ENCODE measurements at places on chromosomes 2 and 18. TPM values are rescaled to one million over a fixed set of nuclear protein-coding genes. Genes with fewer than 3 reads are reported as not detected.
A peak's percentile ranks its signal among the peaks of the same experiment; 100 is the strongest.

The LRATD1 gene
- 11.2 TPM for total RNA-seq

The FZD7 gene
- 60.7 TPM for total RNA-seq

The REG3A gene
- total RNA-seq = not detected

The PTPRN gene
- total RNA-seq = 2.1 TPM

The FER1L5 gene
- not detected for total RNA-seq

The CTAGE1 gene
- not detected for total RNA-seq

The MAIP1 gene
- 14.6 TPM for total RNA-seq

The PPP1R1C gene
- total RNA-seq = not detected

DNA sequence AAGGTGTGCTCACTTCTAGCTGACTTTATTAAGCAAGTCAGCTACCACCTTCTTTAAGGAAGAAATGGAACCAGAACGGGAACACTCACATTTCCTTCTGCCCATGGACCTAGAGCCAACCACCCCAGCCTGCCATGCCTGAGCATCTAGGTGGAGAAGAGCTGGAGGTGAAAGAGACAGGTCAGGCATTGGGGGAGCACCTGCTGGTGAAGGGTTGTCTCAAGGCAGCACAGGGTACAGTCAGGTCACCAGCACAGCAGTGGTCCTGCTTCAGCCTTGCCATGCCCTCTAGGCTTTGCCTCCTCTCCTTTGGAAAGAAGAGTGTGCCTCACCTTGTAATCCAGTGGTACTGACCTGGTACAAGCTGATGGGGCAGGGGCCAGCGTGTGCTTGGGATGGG is 107.9 kb downstream of the KCNF1 start:
- no peak for DNase-seq
- no peak overlapping the region for H3K27ac ChIP-seq
- no peaks in the 10 kb centered on the region for H3K36me3 ChIP-seq
- no peaks in the 10 kb centered on the region for H3K27me3 ChIP-seq
- no peak overlapping the region for H3K4me3 ChIP-seq

- no peaks in the 10 kb centered on the region for H3K27me3 ChIP-seq
- H3K4me3 ChIP-seq = no peak overlapping the region
- no peak for DNase-seq
These were observed 360.1 kb downstream of the LPIN1 start for GRCh38 chr2:12106440-12107080.

GRCh38 chr2:235555371-235555770 is 61.5 kb downstream of the AGAP1 start:
- H3K4me3 ChIP-seq = no peak overlapping the region
- H3K36me3 ChIP-seq = no peaks in the 10 kb centered on the region
- DNase-seq = no peak
- H3K27me3 ChIP-seq = no peaks in the 10 kb centered on the region
- H3K27ac ChIP-seq = no peak overlapping the region
- peaks cover 57% of the 10 kb centered on the region for H3K4me1 ChIP-seq

DNA sequence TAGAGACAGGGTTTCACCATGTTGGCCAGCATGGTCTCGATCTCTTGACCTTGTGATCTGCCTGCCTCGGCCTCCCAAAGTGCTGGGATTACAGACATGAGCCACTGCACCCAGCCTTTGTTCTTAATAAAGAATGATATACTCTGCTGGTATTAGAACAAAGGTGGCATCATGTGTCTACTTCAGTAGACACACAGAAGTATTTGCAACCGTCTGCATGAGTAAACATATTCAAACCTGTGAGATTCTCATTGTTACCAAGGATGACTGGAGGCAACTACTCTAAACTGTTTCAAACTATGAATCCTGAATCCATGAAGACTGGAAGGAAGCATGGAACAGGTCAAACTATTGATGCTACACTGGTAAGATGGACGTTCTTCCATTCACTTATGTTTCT is 32.1 kb downstream of the MBD2 start:
- peaks cover 16% of the 10 kb centered on the region for H3K36me3 ChIP-seq

DNA sequence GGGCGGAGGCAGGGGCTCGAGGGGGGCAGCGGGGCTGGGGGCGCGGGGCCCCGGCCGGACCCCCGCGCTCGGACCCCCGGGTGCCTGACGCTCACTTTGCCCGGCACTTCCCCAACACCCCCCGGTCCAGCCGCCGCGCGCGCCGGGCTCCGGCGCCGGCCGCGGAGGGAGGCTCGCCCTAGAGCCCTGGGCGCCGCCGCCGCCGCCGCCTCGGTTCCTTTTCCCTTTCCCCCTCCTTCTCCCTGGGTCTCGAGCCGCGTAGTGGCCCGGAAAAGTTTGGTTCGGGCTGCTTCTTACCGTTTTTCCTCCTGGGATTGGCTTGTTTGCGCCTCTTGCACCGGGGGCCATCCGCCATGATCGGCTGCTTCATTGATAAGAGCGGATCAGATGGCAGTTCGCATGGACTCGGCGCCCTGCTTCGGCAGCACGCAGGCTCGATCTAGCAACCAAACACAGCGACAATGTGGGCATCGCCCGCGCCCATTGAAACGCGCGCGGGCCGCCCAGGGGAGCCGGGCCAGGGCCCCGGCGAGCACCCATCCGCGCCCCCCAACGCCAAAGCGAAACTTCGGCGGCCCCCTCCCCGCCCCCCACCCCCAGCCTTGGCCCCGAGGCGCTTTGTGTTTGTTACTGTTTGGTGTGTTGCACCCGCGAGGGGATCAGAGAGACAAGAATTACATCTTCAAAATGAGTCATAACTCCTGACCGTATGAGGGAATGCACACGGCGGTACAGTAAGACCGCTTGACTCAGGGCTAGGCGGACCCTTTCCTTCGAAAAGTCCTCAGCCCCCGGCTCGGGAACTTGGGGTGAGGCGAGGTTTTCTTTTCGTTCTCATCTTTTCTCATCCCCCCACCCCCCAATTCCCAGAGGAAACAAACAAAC is 2.7 kb downstream of the ZEB2 start:
- no peak for DNase-seq
- H3K27ac ChIP-seq = peak overlapping the region; percentile 89

DNA sequence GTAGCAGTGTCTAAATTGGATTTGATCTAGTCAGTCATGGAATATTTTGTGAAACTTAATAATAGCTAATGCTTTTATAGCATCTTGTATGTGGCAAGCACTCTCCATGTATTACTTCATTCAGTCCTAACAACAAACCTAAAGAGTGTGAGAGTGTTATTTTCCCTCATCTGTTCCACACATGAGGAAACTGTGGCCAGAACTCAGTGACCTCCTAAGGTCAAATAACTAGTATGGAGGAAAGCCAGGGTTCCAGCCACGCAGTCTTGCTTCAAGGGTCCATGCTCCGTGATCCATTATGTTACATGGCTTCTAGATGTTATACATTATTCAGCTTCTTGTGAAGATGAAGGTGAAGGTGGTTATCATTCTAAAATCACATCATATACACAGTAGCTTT is 45.5 kb downstream of the TWSG1 start:
- DNase-seq = no peak
- no peaks in the 10 kb centered on the region for H3K27me3 ChIP-seq
- no peak overlapping the region for H3K4me3 ChIP-seq
- H3K4me1 ChIP-seq = peaks cover 15% of the 10 kb centered on the region

DNA sequence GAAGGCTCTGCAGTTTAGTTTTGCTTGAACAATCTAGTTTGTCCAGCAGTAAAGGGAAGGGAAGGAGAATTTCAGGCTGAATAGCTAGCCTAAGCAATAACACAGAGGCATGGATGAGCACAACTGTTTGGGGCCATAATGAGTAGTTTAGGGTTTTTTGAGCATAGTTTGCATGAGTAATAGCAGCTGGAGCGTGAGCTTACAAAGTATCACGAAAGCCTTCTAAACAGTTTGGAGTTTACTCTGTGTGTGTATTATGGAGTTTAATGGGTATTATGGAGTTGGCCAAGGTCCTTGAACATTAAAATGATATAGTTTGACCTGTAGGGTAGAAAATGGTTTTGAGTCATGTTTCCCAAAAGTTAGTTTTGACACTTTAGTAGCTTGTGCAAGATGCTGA is 782.3 kb downstream of the ERBB4 start:
- no peak overlapping the region for H3K27ac ChIP-seq
- H3K4me1 ChIP-seq = no peaks in the 10 kb centered on the region
- H3K4me3 ChIP-seq = no peak overlapping the region
- no peak for DNase-seq

DNA sequence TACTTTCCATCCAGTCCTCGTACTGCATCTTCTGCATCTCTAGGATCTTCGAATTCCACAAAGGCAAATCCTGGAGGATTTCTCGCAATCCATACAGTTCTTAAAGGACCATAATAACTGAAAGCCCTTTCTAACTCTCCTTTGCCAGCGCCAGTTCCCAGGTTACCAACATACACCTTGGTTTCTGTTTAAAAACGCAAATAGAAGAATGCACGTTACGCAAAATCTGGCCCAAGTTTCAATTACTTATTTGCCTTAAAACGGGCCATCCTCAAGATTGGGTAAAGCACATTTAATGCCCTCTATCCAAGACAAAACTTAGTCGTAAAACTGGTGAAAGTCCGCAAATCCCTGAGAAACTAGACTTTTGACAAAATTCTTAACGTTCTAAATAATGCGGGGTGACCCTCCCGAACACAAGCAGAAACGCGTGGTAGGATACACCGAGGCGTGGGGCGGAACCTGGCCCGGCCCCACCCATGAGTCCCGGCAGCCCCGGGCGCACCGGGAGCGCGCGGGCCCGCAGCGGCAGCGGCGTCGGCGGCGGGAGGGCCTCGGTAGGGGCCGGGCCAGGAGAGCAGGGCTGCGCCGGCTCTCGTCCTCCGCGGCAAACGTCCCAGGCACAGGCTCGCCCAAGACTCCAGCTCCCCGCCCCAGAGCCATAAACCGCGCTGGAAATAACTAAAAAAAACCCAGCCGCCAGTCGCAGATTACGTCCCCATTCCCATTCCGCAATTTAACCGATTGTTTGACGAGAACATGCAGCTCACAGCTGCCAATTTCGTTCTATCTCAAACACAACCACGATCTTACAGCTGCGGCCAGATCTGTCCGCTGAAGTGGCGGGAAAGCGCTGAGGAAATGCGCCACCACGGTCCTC is 910 bp downstream of the SRSF7 start:
- H3K36me3 ChIP-seq = peaks cover 36% of the 10 kb centered on the region
- no peaks in the 10 kb centered on the region for H3K27me3 ChIP-seq
- H3K4me1 ChIP-seq = peaks cover 52% of the 10 kb centered on the region
- peak overlapping the region; percentile 99 for H3K27ac ChIP-seq

DNA sequence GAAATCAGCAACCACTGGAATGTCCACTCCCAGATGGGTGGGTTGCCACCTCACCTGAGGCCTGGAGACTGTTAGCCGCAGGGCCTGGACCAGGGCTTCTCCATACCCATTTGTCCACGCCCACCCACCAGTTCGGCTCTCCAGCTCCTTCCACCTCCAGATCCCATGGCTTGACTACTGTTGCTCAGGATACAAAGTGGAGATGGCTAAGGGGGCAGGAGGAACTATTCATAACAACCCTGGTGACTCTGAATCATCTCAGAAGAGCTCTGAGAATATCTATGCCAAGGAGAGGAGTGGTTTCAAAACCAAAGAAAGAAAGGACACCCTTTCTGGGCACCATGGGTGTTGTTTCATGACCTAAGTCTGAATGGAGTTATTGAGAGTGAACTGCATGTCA is 145.8 kb downstream of the LAMA3 start:
- H3K27me3 ChIP-seq = no peaks in the 10 kb centered on the region
- H3K4me3 ChIP-seq = no peak overlapping the region
- no peak overlapping the region for H3K27ac ChIP-seq

DNA sequence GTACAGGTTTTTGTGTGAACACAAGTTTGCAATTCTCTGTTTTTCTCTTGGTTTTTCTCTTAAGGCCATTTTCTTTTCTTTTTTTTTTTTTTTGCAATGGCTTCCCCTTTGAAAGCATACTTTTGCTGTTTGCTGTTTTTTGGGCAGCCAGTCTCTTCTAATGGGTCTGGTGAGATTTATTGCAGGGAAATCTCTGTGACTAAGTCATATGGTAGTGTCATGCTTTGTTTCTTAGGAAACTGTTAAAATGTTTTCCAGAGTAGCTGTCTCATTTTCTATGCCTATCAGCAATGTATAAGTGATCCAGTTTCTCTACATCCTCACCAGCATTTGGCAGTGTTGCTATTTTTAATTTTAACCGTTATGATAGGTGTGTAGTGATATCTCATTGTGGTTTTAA is 27.9 kb upstream of the CDCA7 start:
- no peaks in the 10 kb centered on the region for H3K36me3 ChIP-seq
- H3K4me3 ChIP-seq = no peak overlapping the region
- H3K4me1 ChIP-seq = no peaks in the 10 kb centered on the region
- no peak overlapping the region for H3K27ac ChIP-seq
- DNase-seq = no peak

- H3K4me1 ChIP-seq = no peaks in the 10 kb centered on the region
- no peaks in the 10 kb centered on the region for H3K36me3 ChIP-seq
- no peaks in the 10 kb centered on the region for H3K27me3 ChIP-seq
These were observed 72.3 kb upstream of the CPO start for GRCh38 chr2:206867006-206867405.

GRCh38 chr18:77108001-77108692 is 24.4 kb downstream of the MBP start:
- H3K4me3 ChIP-seq = peak overlapping the region; percentile 24
- no peaks in the 10 kb centered on the region for H3K27me3 ChIP-seq
- peaks cover 4% of the 10 kb centered on the region for H3K36me3 ChIP-seq
- no peak for DNase-seq
- H3K27ac ChIP-seq = peak overlapping the region; percentile 74

DNA sequence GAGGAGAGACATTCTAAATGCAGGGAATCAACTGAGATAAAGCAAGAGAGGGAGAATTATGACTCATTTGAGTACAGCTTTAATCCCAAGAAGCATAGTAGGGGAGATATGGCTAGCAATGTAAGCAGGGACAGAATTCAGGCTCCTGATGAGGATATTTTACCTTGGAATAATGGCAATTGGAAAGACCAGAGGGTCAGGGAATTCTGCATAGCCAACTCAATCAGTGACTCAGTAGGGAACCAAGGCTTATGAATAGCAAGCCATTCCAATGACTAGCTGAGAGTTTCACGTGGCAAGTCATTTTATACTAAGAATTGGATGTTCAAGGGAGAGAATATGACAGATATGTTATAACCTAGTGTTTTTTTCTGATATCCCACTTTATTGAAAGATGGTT is 563.8 kb upstream of the NETO1 start:
- H3K4me3 ChIP-seq = no peak overlapping the region
- DNase-seq = no peak
- no peaks in the 10 kb centered on the region for H3K27me3 ChIP-seq
- H3K27ac ChIP-seq = no peak overlapping the region
- no peaks in the 10 kb centered on the region for H3K36me3 ChIP-seq

DNA sequence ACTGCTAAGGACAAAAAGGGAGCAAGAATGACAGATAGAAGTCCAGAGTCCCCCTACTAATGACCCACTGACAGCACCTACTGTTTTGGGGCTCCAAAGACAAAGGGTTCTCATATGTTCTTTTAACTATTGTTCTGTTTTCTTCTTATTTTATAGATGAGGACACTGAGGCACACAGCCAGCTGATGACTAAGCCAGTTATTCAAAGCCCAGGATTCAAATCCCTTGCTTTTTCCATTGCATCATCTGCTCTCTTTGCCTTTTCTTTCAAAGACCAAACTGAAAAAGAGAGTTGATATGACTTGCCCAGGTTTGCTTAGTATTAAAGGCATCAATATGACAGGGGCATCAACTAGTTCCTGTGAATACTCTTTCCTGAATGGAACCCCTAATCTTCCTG is 299.8 kb downstream of the LRATD1 start:
- H3K4me3 ChIP-seq = no peak overlapping the region
- peaks cover 5% of the 10 kb centered on the region for H3K4me1 ChIP-seq
- H3K27ac ChIP-seq = no peak overlapping the region
- H3K36me3 ChIP-seq = no peaks in the 10 kb centered on the region
- no peak for DNase-seq

GRCh38 chr2:64525317-64525613 is 1.1 kb downstream of the AFTPH start:
- no peaks in the 10 kb centered on the region for H3K27me3 ChIP-seq
- no peaks in the 10 kb centered on the region for H3K36me3 ChIP-seq
- DNase-seq = no peak
- peak overlapping the region; percentile 82 for H3K4me3 ChIP-seq
- H3K4me1 ChIP-seq = peaks cover 36% of the 10 kb centered on the region
- peak overlapping the region; percentile 96 for H3K27ac ChIP-seq

Data from esophagus muscularis mucosa (tissue), 4 donors.